ENCODE measurements at places on chromosomes 11 and 22. TPM values are rescaled to one million over a fixed set of nuclear protein-coding genes. Genes with fewer than 3 reads are reported as not detected.

- H3K27me3 ChIP-seq, result no peaks in the 10 kb centered on the region
- no peaks in the 10 kb centered on the region for H3K36me3 ChIP-seq
- no peak overlapping the region for H3K4me3 ChIP-seq
- H3K27ac ChIP-seq, result no peak overlapping the region
- H3K4me1 ChIP-seq, result no peaks in the 10 kb centered on the region
Observed at GRCh38 chr11:33980897-33981296, 70.6 kb upstream of the CAPRIN1 start.

GRCh38 chr11:119015054-119015611 is 3.0 kb downstream of the RPS25 start:
- H3K4me3 ChIP-seq, result no peak overlapping the region
- H3K27ac ChIP-seq, result no peak overlapping the region
- no peaks in the 10 kb centered on the region for H3K27me3 ChIP-seq
- no peaks in the 10 kb centered on the region for H3K4me1 ChIP-seq
- no peak for DNase-seq

GRCh38 chr22:23837496-23837859 is 1.3 kb downstream of the DERL3 start:
- H3K27me3 ChIP-seq, result no peaks in the 10 kb centered on the region
- H3K27ac ChIP-seq, result no peak overlapping the region
- H3K4me3 ChIP-seq, result peak overlapping the region; percentile 94
- no peak for DNase-seq
- peaks cover 6% of the 10 kb centered on the region for H3K36me3 ChIP-seq
- no peaks in the 10 kb centered on the region for H3K4me1 ChIP-seq

DNA sequence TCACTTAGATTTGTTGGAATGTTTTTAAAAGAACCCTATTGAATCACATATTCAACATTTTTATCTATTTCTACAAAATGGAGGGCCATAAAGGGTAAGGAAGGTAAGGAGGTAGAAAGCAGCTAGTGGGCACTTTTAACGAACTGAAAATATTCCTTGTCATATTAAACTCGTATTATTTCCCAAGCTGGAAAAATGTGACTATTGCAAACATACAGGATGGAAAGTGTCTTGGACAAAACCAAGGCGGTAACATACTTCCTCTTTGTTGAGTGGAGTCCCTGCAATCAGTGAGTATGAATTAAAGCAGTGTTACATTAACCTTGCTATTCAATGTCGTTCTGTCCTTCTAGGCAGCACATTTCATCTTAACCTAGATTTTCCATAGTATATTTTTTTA is 165.6 kb downstream of the RCN1 start:
- DNase-seq, result no peak
- H3K4me1 ChIP-seq, result no peaks in the 10 kb centered on the region
- no peaks in the 10 kb centered on the region for H3K27me3 ChIP-seq
- no peak overlapping the region for H3K4me3 ChIP-seq

GRCh38 chr11:2551131-2551530 is 106.3 kb downstream of the KCNQ1 start:
- DNase-seq, result no peak
- peaks cover 11% of the 10 kb centered on the region for H3K27me3 ChIP-seq
- no peak overlapping the region for H3K4me3 ChIP-seq
- H3K4me1 ChIP-seq, result no peaks in the 10 kb centered on the region
- H3K27ac ChIP-seq, result no peak overlapping the region

DNA sequence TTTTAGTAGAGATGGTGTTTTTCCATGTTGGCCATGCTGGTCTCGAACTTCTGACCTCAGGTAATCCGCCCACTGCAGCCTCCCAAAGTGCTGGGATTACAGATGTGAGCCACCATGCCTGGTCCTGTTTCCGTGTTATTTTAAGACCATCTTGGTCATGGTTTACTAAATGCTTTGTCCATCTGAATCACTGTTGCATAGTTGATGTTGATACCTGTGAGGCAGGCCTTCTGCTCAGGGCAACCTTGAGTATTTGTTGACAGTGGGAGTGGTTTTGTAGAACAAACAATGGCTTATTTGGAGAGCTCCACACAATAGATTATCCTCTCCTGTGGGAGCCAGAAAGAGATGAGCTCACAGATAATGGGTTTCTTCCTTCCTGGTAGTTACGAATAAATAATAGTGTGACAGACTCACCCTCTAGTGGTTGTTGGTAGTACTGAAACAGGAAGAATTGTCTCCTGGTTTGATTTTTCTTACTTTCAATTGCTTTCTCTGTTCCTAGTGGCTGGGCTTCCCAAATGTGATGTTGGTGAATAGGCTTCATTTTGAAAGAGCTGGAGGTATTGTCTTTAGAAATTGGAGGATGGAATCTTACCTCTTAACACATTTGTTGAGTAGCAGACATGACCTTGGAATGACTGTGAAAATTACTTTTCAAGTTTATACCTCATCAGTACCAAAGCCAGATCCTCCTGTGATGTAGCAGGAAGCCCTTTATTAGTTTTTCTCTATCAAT is 39.0 kb downstream of the CTNND1 start:
- peaks cover 47% of the 10 kb centered on the region for H3K36me3 ChIP-seq
- no peaks in the 10 kb centered on the region for H3K4me1 ChIP-seq
- peak overlapping the region; percentile 71 for H3K27ac ChIP-seq
- H3K4me3 ChIP-seq, result 0 out of 3 replicates have a peak overlapping the region, but pooled peaks have one; percentile 9
- no peaks in the 10 kb centered on the region for H3K27me3 ChIP-seq

DNA sequence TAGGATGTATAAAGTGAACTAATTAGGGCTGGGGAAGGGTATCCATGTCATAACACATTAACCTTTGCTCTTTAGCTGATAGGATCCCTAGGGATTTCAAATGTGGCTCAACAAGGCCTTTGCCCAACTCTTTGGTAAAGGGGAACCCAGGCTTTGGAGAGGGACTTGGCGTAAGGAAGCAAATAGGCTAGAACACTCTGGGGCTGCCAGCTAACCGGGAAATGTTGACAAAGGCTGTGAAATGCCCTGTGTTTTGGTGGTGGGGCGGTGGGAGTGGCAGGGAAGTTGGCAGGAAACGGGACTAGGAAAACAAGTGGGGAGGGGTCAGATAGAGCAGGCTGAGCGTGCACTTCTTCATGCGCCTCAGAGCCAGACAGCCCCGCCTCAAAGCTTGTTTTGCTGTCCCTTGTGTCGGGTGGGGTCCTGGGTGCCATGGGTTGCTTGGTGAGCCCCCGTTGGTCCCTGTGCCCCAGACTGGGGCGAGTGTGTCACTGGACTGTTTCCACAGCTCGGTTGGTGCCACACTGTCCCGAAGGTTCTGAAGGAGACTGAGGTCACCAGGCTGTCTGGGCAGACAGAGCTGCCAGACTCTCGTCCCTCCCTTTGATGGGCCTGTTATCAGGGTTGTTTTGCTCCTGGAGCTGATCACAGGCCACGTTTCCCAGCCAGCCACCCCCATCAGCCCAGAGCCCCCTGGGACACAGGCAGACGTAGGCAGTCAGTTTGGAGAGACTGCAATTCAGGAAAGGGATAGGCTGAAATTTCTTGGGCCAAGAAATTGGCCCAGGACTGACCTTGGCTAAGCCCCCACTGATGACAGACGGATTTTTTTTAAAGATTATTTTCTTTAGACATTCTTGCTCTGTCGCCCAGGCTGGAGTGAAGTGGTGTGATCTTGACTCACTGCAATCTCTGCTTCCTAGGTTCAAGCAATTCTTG is 19.6 kb downstream of the KCTD21 start:
- no peaks in the 10 kb centered on the region for H3K4me1 ChIP-seq
- no peak overlapping the region for H3K4me3 ChIP-seq
- H3K36me3 ChIP-seq, result peaks cover 3% of the 10 kb centered on the region
- no peak for DNase-seq

- no peaks in the 10 kb centered on the region for H3K4me1 ChIP-seq
- no peaks in the 10 kb centered on the region for H3K36me3 ChIP-seq
- H3K27me3 ChIP-seq, result 0 out of 2 replicates have a peak, but pooled peaks cover 2% of the 10 kb centered on the region
- peak; percentile 76 for DNase-seq
- no peak overlapping the region for H3K27ac ChIP-seq
- H3K4me3 ChIP-seq, result no peak overlapping the region
Observed at GRCh38 chr22:26852176-26852575, 194.8 kb downstream of the MIAT start.

GRCh38 chr11:76791861-76792260 is 8.7 kb downstream of the TSKU start:
- no peak overlapping the region for H3K27ac ChIP-seq
- peak; percentile 17 for DNase-seq
- H3K27me3 ChIP-seq, result no peaks in the 10 kb centered on the region
- H3K4me3 ChIP-seq, result no peak overlapping the region
- peaks cover 44% of the 10 kb centered on the region for H3K36me3 ChIP-seq

DNA sequence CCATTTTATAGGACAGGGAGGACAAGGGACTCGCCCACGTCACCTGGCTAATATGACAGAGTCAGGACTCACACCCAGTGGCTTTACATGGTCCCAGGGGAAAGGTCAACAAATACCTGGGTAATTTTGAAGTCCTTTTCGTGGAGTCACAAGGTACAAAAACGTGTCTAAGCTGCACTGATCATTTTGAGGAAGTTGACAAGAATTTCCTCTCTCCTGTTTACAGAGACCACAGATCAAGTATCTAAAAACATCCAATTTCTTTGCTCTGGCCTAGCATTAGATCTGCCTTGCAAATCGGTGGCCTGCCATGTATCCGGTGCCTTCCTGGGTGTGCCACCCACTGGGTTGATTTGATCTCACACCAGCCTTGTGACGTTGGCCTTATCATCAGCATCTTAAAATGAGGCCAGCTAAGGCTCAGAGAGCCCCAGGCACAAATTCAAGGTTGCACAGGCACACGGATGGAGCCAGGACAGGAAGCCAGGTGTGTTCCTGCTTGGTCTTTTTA is 17.6 kb downstream of the GDPD5 start:
- no peaks in the 10 kb centered on the region for H3K36me3 ChIP-seq
- H3K4me1 ChIP-seq, result no peaks in the 10 kb centered on the region
- no peak for DNase-seq
- H3K27ac ChIP-seq, result no peak overlapping the region
- H3K4me3 ChIP-seq, result no peak overlapping the region

- H3K27ac ChIP-seq, result no peak overlapping the region
- peaks cover 48% of the 10 kb centered on the region for H3K36me3 ChIP-seq
- H3K4me3 ChIP-seq, result no peak overlapping the region
Observed at GRCh38 chr11:119248750-119249670, 42.9 kb downstream of the CBL start.

- no peak overlapping the region for H3K27ac ChIP-seq
- no peak overlapping the region for H3K4me3 ChIP-seq
- H3K4me1 ChIP-seq, result peaks cover 1% of the 10 kb centered on the region
- H3K27me3 ChIP-seq, result peaks cover 7% of the 10 kb centered on the region
- H3K36me3 ChIP-seq, result no peaks in the 10 kb centered on the region
- DNase-seq, result no peak
Observed at GRCh38 chr11:123302751-123303195, 107.7 kb upstream of the CLMP start.

- no peak overlapping the region for H3K27ac ChIP-seq
- no peaks in the 10 kb centered on the region for H3K27me3 ChIP-seq
- peaks cover 5% of the 10 kb centered on the region for H3K36me3 ChIP-seq
- DNase-seq, result no peak
Observed at GRCh38 chr11:64613648-64614047, 22.6 kb downstream of the SLC22A12 start.

- H3K36me3 ChIP-seq, result no peaks in the 10 kb centered on the region
- peak; percentile 76 for DNase-seq
- H3K4me1 ChIP-seq, result no peaks in the 10 kb centered on the region
- no peak within 1 kb of the TSS for H3K27ac ChIP-seq
Observed at GRCh38 chr11:67415501-67416304, at the start of gene CARNS1. Gene CARNS1, plus strand, starts transcription at chr11:67415678. Its CDS starts 522 bp downstream, at chr11:67416200.

ANKK1 gene
- 0.20 TPM for total RNA-seq

KCNA4 gene
- total RNA-seq, result not detected

TYR gene
- not detected for total RNA-seq

CDCA5 gene
- 94.8 TPM for total RNA-seq

RTL10 gene
- 24.0 TPM for total RNA-seq

OR6A2 gene
- total RNA-seq, result 0.33 TPM

DCHS1 gene
- 12.5 TPM for total RNA-seq

HBD gene
- not detected for total RNA-seq

CHRNA10 gene
- total RNA-seq, result 2.4 TPM

KREMEN1 gene
- 2.4 TPM for total RNA-seq

All from H9 (cell line).